ENCODE measurements at places on chromosomes 16 and 17.
A peak's percentile ranks its signal among the peaks of the same experiment; 100 is the strongest.

GRCh38 chr17:58019039-58019438 lies 12.0 kb upstream of the SRSF1 start:
- no peak for DNase-seq

GRCh38 chr17:43405861-43406260 lies 7.1 kb downstream of the ARL4D start:
- DNase-seq: no peak

DNA sequence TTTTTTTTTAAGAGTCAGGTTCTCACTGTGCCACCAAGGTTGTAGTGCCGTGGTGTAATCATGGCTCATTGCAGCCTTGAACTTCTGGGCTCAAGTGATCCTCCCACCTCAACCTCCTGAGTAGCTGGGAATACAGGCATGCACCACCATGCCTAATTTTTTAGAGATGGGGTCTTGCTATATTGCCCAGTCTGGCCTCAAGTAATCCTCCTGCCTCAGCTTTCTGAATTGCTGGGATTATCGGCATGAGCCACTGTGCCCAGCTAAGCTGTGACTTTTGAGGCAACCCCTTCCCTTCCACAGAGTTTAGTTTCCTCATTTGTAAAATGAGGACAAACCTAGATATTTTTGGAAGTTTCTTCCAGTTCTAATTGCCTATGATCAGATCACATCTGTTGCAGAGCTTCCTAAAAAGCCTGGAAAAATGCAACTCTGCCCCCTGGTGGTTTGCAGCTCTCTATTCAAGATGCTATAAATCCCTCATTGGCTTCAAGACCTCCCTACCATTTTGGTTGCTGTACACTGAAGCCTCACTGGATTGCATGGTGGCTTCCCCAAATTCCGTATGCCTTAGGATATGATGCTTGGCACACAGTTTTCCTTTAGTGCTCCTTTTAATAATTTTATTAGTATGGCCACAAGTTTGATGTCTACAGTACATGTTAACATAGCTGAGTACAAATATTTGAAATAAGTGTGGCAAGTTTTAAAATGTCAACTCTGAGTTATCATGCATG lies 19.3 kb downstream of the GDE1 start:
- DNase-seq: peak; percentile 45

- DNase-seq: no peak
Measured at GRCh38 chr16:20822521-20823325, 16.4 kb downstream of the REXO5 start.

- DNase-seq: peak; percentile 37
Measured at GRCh38 chr17:38980490-38981217, 13.5 kb upstream of the FBXO47 start.

DNA sequence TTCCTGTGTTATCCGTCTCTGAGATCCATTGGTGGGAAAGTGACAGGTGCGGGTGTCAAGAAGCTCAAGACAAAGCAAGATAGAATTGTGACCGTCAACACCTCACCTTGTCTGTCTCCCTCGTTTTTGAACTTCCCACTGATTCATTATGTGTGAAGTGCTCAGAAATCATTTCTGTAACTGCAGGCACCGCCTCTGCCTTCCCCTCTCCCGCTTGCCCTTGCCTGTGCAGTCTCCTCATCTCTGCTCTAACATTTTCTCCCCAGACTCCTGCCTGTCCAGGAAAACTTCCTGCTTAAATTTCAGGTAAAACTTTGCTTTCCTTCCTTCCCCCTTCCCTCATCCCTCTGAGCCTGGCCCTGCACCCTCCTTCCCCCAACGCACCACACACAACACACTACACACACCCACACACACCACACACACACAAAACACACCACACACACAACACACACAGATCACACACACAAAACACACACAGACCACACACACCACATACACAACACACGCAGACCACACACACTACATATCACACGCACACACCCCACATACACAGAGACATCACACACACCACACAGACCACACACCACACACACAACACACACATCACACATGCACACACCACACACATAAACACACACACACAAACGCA lies 25.7 kb downstream of the CALB2 start:
- no peak for DNase-seq

- no peak for DNase-seq
Measured at GRCh38 chr16:52861614-52862022, 191.1 kb downstream of the CHD9NB start.

GRCh38 chr16:80319181-80319580 lies 221.6 kb upstream of the DYNLRB2 start:
- no peak for DNase-seq

- DNase-seq: no peak
Measured at GRCh38 chr16:12546918-12547607, 256.6 kb downstream of the CPPED1 start.

- no peak for DNase-seq
Measured at GRCh38 chr17:40348562-40349476, 15.7 kb downstream of the GJD3 start.
